ENCODE measurements at places on chromosomes 4 and X.

- no peak for DNase-seq
Observed at GRCh38 chr4:8773124-8773931, 98.3 kb downstream of the HMX1 start.

- no peak for DNase-seq
Observed at GRCh38 chr4:21790438-21791029, 158.0 kb downstream of the KCNIP4 start.

GRCh38 chr4:73753215-73753614, 12.8 kb downstream of the CXCL8 start:
- no peak for DNase-seq

DNA sequence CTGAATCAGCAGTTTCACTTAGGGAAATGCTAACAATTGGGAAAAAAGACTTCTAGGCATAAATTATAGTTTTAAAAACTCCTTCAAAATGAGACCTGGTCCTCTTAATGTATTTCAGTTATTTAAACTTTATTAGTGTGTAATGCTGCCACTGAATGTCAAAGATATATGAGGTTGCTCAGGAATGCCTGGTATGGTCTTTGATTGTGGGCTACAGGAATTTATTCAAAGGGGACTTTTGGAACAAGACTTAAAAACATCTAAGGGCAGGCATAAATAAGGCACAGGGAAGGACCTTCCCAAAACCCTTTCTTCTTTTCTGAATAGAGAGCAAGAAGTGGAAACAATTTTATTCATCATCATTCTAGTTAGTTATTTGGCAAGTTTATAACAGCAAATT, 439.1 kb downstream of the TLL1 start:
- no peak for DNase-seq

GRCh38 chrX:15056044-15056443, 182.8 kb downstream of the MOSPD2 start:
- DNase-seq: no peak

GRCh38 chrX:41716222-41716621, 7.8 kb upstream of the GPR82 start:
- no peak for DNase-seq

- DNase-seq: peak; percentile 4
Observed at GRCh38 chrX:11619441-11619840, 46.3 kb downstream of the ARHGAP6 start.

DNA sequence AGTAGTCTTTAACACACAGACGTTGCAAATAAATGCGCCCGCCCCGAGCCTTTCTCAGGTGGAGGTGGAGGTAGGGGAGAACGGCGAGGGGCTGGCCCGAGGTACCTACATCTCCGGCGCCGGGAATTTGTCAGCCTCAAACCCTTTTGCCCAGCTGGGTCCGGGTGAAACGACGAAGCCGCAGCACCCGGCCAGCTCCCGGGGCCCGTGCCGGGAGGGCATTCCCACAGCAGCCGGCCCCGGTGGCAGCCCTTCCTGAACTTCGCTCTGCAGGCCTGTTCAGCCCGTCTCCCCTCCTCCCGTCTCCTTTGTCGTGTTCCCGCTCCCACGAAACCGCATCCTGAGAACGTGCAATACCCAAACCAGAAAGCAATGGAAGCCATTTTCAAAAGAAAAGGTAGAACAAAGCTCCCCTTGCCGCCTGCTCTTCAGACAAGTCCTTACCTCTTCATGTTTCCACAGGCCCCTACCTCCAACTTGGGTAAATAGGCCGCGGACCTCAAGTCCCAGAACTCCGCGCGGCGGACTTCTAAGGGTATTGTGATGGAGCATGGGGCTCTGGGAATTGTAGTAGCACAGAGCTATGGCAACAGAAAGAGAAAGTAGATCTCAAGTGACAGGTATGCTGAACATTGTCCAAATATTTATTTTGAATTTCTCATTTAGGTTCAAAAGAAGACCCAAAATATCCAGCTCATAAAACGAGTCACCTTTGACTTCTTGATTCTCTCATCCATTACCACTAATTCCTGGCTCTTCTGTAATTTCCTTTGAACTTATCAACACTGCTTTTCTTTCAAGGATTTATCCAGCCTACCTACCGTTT, at the start of gene RBM41:
Gene RBM41 (minus strand): TSS at position 501 of the 826 bp plus-strand sequence. CDS start 49 bp downstream, at position 452.
- DNase-seq: peak; percentile 37

GRCh38 chrX:26822448-26822847, 606.5 kb downstream of the MAGEB5 start:
- no peak for DNase-seq

GRCh38 chr4:112944006-112944405, 105.4 kb upstream of the ANK2 start:
- DNase-seq: no peak

DNA sequence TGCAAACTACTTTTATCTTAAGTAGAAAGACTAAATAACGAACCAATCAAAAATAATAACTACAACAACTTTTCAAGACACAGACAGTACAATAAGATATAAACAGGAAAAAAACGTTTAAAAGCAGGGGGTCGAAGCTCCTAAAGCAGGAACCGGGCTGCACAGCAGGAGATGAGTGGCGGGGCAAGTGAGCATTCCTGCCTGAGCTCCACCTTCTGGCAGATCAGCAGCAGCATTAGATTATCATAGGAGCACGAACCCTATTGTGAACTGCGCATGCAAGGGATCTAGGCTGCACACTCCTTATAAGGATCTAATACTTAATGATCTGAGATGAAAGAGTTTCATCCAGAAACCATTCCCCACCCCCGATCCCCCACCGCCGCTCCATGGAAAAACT, 146.2 kb downstream of the TEX11 start:
- DNase-seq: no peak

- no peak for DNase-seq
Observed at GRCh38 chr4:152246659-152247058, 289.2 kb downstream of the FBXW7 start.

GRCh38 chr4:26290321-26290720, 30.5 kb upstream of the RBPJ start:
- no peak for DNase-seq

DNA sequence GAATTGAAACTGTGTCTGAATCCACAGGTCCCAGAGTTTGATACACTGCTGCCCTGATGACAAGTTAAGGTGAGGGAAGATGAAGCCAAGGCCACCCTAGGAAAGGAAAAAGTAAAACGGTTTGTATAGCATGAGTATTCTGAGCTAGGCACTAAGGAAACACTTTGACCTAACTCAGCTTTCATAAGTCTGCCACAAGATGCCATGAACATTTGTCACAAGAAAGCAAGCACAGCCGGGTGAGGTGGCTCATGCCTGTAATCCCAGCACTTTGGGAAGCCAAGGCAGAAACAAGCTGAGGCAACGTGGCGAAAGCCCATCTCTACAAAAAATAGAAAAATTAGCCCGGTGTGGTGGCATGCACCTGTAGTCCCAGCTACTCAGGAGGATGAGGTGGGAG, 34.2 kb downstream of the ELOVL6 start:
- peak; percentile 24 for DNase-seq
